Mesenteric fat pad (tissue), 1 donor: ENCODE measurements at places on chromosomes 16 and 17.

DNA sequence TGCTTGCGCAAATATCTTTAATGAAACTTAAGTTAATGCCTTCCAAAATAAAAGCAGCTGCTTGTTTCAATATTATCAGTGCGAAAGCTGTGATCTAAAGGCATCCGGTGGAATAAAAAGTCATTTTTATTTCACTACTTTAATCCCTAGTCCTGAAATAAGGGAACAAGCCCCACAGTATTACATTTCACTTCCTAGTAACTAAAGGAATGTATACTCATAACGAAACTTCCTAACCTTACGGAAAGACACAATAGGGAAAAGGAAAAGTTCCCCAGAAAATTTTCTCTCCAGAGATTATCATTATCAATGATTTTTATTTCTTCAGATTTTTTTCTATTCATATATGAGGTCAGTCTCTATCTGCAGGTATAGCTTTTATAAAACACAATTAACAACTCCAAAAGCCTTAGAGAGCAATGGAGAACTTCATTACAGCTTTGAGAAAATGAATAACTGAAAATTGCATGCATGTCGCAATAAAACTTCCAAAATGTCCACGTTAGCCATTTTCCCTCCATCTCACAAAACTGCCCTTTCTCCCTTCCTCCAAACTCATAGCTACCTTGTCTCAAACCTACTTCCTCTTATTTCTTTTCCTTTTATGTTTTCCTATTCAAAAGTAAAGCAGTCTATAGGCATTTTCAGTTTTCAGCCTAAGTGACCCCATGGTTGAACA lies 154.3 kb upstream of the MED13 start:
- no peak for DNase-seq

DNA sequence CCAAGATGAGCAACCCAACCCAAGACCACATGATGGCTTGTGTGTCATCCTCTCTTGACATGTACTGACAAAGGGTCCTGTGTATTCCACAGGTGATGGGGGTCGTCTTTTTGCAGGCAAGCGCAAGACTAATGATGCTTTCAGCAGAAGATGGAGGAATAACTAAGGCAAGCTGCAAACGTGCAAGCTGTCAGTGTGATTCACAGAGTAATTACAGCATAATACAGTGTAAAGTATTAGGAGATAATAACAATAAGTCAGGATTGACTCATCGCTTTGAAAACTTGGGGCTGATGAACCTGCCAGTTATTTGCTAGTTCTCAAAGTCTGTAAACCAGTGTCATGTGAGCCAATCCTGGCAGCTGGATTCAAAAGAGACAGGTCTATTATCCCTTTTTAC lies 41.6 kb upstream of the ASIC2 start:
- no peak for DNase-seq

DNA sequence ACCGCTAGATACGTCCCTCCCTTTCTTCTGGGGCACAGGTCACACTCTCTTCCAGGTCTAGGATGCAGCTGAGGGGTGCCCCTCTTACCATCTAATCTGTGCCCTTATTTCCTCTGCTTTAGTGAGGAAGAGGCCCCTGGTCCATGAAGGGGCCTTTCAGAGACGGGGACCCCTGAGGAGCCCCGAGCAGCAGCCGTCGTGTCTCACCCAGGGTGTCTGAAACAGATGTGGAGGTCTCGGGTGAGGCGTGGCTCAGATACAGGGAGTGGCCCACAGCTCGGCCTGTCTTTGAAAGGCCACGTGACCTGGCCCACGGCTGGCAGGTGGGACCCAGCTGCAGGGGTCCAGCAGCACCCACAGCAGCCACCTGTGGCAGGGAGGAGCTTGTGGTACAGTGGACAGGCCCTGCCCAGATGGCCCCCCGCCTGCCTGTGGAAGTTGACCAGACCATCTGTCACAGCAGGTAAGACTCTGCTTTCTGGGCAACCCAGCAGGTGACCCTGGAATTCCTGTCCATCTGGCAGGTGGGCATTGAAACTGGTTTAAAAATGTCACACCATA lies 15.6 kb downstream of the SCGB1C2 start:
- no peak for DNase-seq

GRCh38 chr17:75307957-75308731 lies 18.9 kb upstream of the SLC25A19 start:
- no peak for DNase-seq

DNA sequence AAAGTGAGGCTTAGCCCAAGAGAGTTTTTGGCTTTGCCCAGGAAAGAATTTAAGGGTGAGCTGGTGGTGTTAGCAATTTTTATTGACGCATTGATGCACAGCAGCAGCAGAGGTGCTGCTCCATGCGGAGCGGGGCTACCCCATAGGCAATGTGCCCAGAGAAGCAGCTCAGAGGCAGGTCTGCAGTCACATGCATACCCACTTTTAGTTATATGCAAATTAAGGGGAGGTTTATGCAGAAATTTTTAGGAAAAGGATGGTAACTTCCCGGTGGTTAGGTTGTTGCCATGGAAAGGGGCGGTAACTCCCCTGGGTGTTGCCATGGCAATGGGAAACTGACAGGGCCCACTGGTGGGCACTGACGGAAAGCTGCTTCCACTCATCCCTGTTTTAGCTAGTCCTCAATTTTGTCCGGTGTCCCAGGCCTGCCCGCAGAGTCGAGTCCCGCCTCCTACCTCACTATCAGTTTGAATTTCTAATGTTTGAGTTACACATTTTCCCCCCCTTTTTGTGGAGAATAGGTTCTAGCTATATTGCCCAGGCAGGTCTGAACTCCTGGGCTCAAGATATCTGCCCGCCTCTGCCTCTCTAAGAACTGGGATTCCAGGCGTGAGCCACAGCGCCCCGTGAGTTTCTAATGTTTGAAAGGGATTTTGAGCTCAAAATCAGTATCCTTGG lies 10.4 kb upstream of the GJD3 start:
- no peak for DNase-seq

DNA sequence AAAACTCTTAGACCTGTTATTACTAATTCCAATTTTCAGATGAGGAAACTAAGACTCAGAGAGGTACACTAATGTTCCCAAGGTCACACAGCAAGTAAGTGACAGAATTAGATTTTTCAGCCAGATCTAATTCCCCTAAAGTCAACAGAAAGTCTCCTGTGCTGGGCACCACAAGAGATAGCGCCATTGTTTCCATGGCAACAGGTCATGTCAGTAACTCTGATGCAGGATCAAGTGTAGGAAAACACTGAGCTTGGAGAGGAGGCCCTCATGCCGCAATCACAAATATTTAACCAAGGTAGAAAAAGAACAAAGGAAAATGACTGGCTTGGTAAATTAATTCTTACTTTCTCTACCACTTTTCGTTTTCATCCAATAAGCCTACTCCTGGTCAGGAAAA lies 166.0 kb upstream of the CDH13 start:
- no peak for DNase-seq

- DNase-seq: no peak
These were observed 13.3 kb downstream of the SLC16A3 start for GRCh38 chr17:82241926-82242697.

DNA sequence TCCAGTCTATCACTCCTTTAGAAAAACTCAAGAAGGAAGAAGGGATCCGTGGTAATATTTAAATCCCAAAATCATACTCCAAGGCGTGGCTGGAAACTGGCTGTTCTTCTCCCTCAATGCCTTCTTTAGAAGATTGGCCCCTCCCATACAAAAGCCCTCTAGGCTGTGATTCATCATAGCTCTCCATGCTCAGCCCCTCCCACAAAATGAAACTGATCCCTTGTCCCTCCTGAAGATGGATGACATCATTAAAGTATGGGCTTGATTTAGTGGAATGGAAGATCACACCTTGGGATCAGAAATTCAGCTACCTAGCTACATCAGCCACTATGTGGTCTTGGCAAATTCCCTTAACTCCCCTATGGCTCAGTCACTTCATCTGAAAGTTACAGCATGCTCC lies 4.1 kb downstream of the GRIN2A start:
- no peak for DNase-seq

GRCh38 chr16:85392756-85393673 lies 220.1 kb upstream of the GSE1 start:
- DNase-seq: no peak

- no peak for DNase-seq
These were observed 58.9 kb downstream of the NOS2 start for GRCh38 chr17:27741361-27741861.

GRCh38 chr16:75580-76501 lies 2.2 kb upstream of the MPG start:
- no peak for DNase-seq

- no peak for DNase-seq
These were observed 1.9 kb downstream of the IGSF6 start for GRCh38 chr16:21650521-21650920.

DNA sequence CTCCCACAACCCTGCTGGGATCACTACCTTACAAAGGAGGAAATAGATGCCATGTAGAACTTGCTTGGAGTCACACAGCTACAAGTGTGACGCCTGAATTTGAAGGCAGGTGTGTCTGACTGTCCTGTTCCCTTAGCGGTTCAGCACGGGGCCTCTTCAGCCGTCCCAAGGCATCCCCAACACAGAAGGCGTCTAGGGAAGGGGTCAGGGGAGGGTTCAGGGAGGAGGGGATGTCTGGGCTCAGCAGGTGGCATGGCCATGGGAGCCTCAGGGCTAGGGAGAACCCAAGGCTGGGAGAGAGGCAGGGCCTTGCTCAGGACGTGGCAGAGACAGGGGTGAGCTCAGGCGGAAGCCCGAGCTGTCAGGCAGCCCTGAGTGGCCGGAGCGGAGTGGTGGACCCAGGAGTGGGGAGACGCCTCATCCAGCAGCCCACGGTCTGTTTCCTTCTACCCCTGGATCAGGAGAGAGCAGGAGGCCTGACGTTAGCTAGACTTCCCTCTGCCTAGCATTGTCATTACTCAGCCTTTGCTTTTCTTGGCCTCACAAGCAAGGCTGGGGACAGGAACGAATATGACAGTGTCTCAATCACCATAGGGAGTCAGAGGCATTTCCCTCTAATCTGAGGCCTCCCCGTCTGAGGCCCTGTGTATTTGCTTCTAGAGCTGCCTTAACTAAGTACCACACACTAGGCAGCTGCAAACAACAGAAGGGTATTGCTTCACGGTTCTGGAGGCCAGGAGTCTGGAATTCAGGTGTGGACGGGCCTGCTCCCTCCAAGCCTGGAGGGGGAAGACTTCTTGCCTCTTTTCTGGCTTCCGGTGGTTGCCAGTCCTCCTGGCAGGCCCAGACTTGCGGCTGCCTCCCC lies 31.3 kb upstream of the ANKRD40CL start:
- no peak for DNase-seq

DNA sequence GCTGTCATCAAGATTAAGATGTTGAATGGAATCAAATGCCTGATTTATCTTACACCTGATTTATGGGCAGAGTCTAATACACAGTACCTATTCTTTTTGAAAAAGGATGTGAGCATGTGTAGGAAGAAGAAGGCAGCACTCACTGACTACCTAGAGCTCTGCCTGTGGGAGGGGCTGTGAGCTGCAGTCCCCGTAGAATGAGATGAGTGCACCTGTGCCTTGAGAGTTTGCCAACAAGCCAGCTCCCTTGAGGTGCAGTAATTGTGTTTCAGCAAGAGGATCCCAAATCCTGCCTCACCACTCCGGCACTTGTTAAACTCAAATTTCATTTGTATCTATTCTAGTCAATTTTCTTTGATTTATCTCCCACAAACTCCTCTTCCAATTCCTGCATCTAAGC lies 46.0 kb downstream of the CDH11 start:
- DNase-seq: no peak

GRCh38 chr16:72244853-72245252 lies 72.9 kb upstream of the PMFBP1 start:
- no peak for DNase-seq
